ENCODE measurements at places on chromosomes 13 and 19. TPM values are rescaled to one million over a fixed set of nuclear protein-coding genes. Genes with fewer than 3 reads are reported as not detected.
A peak's percentile ranks its signal among the peaks of the same experiment; 100 is the strongest.

- DNase-seq, result no peak
- H3K36me3 ChIP-seq, result no peaks in the 10 kb centered on the region
- no peaks in the 10 kb centered on the region for H3K27me3 ChIP-seq
- H3K4me1 ChIP-seq, result no peaks in the 10 kb centered on the region
- H3K27ac ChIP-seq, result no peak overlapping the region
Observed at GRCh38 chr13:80830431-80830830, 489.5 kb upstream of the SPRY2 start.

- no peaks in the 10 kb centered on the region for H3K27me3 ChIP-seq
- H3K4me3 ChIP-seq, result no peak overlapping the region
- H3K27ac ChIP-seq, result no peak overlapping the region
- H3K4me1 ChIP-seq, result no peaks in the 10 kb centered on the region
- no peak for DNase-seq
Observed at GRCh38 chr13:90740099-90740498, 607.4 kb upstream of the MIR17HG start.

- no peaks in the 10 kb centered on the region for H3K27me3 ChIP-seq
- H3K27ac ChIP-seq, result peak overlapping the region; percentile 86
- H3K4me3 ChIP-seq, result peak overlapping the region; percentile 67
Observed at GRCh38 chr19:39996218-39996810, 546 bp upstream of the ZNF546 start.

DNA sequence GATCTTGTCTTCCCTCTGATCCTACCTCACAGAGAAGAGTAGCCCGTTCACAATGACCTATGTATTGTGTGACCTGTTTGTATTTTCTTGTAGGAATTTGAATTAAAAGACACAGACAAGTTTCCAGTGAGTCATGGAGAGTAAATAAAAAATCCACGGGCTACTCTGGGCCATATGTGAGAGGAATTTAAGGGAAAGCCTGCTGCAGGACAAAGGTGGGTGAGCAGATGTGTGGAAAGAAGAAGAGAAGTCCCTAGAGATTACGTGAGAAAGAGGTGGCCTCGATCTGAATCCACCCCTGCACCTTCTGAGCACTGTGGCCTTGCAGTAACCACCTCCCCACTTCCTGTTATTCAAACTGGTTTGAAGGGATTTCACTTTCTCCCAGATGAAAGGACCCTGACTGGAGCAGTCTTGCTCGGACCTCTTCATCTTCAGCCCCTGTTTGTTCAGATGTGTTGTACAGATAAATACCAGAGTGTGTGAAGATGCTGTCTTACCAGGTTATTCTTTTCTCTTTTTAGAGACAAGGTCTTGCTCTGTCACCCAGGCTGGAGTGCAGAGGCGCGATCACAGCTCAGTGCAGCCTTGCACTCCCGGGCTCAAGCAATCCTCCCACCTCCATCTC, 205.4 kb downstream of the PDS5B start:
- H3K4me3 ChIP-seq, result no peak overlapping the region
- DNase-seq, result no peak
- H3K27ac ChIP-seq, result no peak overlapping the region
- no peaks in the 10 kb centered on the region for H3K27me3 ChIP-seq

- no peaks in the 10 kb centered on the region for H3K27me3 ChIP-seq
- H3K27ac ChIP-seq, result no peak overlapping the region
- DNase-seq, result no peak
- no peak overlapping the region for H3K4me3 ChIP-seq
- H3K36me3 ChIP-seq, result no peaks in the 10 kb centered on the region
- H3K4me1 ChIP-seq, result no peaks in the 10 kb centered on the region
Observed at GRCh38 chr13:38954844-38955243, 35.8 kb downstream of the STOML3 start.

DNA sequence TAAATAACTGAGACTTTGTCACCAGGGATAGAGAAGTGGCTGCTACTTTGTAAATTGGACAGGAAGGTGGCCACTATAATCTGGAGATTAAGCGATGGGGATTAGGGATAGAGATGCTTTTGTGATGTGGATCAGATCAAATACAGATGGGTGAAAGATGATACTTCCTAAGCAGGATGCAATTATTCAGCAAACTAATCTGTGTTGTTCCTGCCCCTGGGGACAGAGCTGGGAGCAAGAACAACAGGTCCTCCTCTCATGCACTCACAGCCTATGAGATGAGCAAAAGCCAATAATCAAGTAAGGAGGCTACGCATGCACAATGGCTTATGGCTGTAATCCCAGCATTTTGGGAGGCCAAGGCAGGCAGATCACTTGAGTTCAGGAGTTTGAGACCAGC, 4.6 kb downstream of the RGL3 start:
- no peak overlapping the region for H3K4me3 ChIP-seq
- peaks cover 12% of the 10 kb centered on the region for H3K27me3 ChIP-seq
- H3K27ac ChIP-seq, result no peak overlapping the region
- no peaks in the 10 kb centered on the region for H3K36me3 ChIP-seq
- no peak for DNase-seq

DNA sequence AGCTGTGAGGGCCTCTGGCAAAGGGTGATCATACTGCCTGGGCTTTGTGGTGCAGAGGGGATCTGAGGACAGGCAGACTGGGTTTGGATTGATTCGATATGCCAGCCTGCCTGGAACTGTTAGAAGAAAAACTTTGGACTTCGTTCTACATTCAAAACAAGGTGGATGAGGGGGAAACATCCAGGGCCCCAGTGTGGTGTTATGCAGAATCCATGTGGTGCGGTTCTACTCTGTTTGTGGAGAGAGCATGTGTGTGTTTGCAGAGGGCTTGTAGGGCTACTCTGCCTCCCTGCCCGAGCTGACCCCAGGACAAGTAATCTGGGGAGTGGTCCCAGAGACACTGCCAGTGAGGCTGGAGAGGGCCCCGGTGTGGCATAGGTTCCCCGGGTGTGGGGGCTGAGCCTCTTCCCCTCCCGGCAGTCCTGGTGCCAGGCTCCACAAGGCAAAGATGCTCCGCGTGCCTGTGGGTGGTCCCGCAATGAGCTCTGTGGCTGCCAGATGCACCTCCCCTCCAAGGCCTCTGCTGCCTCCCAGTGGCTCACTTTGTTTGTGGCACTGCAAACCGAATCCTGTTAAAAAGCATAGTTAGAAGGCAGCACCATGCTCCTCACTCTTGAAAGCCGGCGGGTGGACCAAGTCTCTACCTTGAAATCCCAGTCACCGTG, 22.3 kb upstream of the TFDP1 start:
- H3K27ac ChIP-seq, result no peak overlapping the region
- no peak overlapping the region for H3K4me3 ChIP-seq
- no peak for DNase-seq
- H3K36me3 ChIP-seq, result no peaks in the 10 kb centered on the region
- no peaks in the 10 kb centered on the region for H3K27me3 ChIP-seq

- peaks cover 45% of the 10 kb centered on the region for H3K36me3 ChIP-seq
- peaks cover 15% of the 10 kb centered on the region for H3K4me1 ChIP-seq
- no peak overlapping the region for H3K4me3 ChIP-seq
- no peaks in the 10 kb centered on the region for H3K27me3 ChIP-seq
- no peak for DNase-seq
- no peak overlapping the region for H3K27ac ChIP-seq
Observed at GRCh38 chr19:44055870-44056269, 4.0 kb downstream of the ZNF223 start.

DNA sequence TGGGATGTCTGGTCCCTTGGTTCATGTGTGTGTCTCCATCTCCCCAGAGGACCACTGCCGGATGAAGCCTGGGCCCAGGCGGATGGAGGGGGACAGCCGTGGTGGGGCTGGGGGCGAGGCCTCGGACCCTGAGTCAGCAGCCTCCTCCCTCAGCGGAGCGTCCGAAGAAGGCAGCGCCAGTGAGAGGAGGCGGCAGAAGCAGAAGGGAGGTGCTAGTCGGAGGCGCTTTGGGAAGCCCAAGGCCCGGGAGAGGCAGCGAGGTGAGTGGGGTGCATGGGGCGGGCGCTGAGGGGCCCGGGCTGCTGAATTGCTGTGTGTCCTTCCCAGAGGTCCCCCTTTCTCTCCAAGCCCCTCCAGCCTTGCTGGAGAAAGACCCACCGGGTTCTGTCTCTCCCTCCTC, 3.2 kb downstream of the CCDC106 start:
- no peaks in the 10 kb centered on the region for H3K27me3 ChIP-seq
- no peak overlapping the region for H3K4me3 ChIP-seq
- peak; percentile 60 for DNase-seq
- no peak overlapping the region for H3K27ac ChIP-seq
- H3K36me3 ChIP-seq, result no peaks in the 10 kb centered on the region

DNA sequence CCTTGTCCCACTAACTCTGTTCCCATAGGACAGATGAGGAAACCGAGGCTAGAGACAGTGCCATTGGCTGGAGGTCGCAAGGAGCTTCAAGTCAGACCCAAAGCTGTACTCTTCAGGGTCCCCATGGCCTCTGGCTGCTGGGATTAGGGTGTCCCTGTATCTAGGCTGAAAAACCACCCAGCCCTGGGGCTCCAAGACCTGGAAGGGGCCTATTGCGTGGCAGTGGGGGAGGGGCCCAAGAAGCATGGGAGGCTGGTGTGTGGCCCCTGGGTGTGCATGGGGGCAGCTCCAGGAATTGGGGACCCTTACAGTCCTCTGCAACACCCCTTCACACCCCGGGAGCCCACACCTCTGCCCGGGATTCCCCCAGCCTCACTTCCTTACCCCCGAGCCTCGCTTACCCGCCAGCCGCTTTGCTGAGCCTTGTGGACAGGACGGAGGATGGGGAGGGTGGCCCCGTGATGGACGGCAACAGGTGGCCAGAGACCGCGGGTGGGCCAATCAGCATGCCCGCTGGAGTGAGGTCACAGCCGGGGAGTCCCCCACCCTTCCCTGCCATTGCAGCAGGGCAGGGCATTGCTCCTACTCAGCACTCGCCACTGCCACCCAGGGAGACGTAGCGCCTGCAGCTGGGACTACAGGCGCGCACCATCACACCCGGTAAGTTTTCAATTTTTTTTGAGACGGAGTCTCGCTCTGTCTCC, at the start of gene JSRP1:
Gene JSRP1, minus strand, starts transcription at position 436 of the 704 bp plus-strand sequence. CDS start 1,103 bp downstream, outside the sequence.
- no peak for DNase-seq
- no peak within 1 kb of the TSS for H3K27ac ChIP-seq
- H3K4me3 ChIP-seq, result no peak within 1 kb of the TSS
- peaks cover 26% of the 10 kb centered on the region for H3K27me3 ChIP-seq
- H3K4me1 ChIP-seq, result peaks cover 19% of the 10 kb centered on the region
- no peaks in the 10 kb centered on the region for H3K36me3 ChIP-seq

- H3K4me1 ChIP-seq, result no peaks in the 10 kb centered on the region
- no peaks in the 10 kb centered on the region for H3K27me3 ChIP-seq
- no peak overlapping the region for H3K27ac ChIP-seq
- no peak overlapping the region for H3K4me3 ChIP-seq
- no peaks in the 10 kb centered on the region for H3K36me3 ChIP-seq
Observed at GRCh38 chr13:45773236-45773635, 71.1 kb downstream of the CBY2 start.

- DNase-seq, result no peak
- H3K36me3 ChIP-seq, result no peaks in the 10 kb centered on the region
- peaks cover 50% of the 10 kb centered on the region for H3K4me1 ChIP-seq
- H3K27ac ChIP-seq, result no peak overlapping the region
- no peak overlapping the region for H3K4me3 ChIP-seq
- peaks cover 61% of the 10 kb centered on the region for H3K27me3 ChIP-seq
Observed at GRCh38 chr19:1471515-1472160, 7.4 kb downstream of the C19orf25 start.

- no peaks in the 10 kb centered on the region for H3K4me1 ChIP-seq
- DNase-seq, result no peak
- no peaks in the 10 kb centered on the region for H3K27me3 ChIP-seq
- no peak overlapping the region for H3K27ac ChIP-seq
- no peak overlapping the region for H3K4me3 ChIP-seq
- no peaks in the 10 kb centered on the region for H3K36me3 ChIP-seq
Observed at GRCh38 chr19:33432015-33432414, 58.5 kb downstream of the CEBPG start.

DNA sequence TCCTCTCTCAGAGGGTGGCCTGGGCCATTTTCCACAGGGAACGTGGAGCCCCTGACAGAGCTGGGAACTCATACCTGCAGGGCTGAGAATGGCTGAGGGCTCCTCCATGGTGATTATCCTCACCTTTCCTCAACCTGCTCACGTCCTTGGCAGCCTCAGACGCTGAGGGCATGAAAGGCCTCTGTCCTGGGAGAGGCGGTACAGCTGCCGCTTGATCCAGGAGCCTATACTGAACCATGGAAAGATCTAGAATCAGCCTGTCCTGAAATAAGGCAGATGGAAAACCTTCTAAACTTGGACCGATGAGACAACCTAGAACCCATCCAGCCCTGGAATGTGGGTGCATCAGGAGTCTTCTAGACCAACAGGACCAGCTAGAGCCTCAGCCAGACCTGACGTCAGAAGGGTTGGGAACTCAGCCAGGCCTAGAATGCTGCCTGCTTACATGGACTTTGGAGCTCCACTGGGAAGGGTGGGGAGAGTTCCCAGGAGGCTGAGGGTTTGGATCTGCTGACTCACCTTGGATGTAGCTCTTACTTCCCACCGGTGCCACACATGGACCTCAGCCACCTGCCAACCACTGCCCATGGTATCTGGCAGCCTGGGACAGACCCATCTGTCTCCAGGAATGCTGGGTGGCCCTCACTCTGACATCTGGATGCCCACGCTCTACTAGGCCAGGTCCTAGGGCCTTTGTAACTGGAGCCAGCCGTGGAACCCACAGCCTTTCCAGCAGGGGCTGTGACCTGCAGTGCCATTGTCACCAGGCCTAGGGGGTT, 7.5 kb downstream of the KCTD15 start:
- peaks cover 42% of the 10 kb centered on the region for H3K36me3 ChIP-seq
- no peaks in the 10 kb centered on the region for H3K27me3 ChIP-seq
- DNase-seq, result peak; percentile 83
- peaks cover 30% of the 10 kb centered on the region for H3K4me1 ChIP-seq
- no peak overlapping the region for H3K4me3 ChIP-seq

GRCh38 chr19:7224995-7225394, 69.2 kb downstream of the INSR start:
- no peak overlapping the region for H3K4me3 ChIP-seq
- no peaks in the 10 kb centered on the region for H3K36me3 ChIP-seq
- no peaks in the 10 kb centered on the region for H3K27me3 ChIP-seq
- H3K4me1 ChIP-seq, result peaks cover 45% of the 10 kb centered on the region
- H3K27ac ChIP-seq, result no peak overlapping the region

DNA sequence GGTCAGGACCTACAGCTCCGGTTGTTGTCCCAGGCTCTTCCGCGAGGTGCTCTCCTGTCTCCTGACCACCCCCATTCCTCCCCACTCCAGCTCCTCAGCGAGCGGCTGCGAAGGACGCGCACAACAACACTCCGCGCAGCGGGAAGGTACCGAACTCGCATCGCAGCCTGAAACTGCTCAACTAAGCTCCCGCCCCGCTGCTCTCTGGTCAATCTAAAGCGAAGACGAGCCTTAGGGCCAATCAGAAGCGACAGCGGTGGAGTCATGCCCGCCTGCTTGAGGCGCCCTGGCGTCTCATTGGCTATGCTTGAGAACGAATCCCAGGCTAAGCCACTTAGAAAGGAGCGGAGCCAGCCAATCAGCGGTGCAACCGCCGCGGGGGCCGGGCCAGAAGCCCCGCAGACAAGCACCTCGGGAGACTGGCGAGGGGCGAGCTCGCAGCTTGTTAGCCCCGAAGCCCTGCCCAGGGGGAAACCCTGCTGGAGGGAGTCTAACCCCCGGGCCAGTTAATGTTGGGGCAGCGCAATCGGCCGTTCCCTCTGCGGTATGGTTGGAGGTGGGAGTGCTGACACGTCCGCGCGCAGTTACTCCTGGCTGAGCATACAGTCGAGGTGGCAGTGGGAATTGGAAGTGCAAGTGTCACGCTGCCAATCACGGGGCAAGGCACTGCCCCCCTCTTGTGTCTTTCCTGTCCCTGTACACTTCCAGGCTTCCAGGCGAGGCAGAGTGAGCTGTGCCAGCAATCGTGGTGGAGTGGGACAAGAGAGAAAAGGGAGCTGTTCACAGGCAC, 1.9 kb upstream of the ZBTB32 start:
- no peaks in the 10 kb centered on the region for H3K27me3 ChIP-seq
- no peaks in the 10 kb centered on the region for H3K36me3 ChIP-seq
- no peak overlapping the region for H3K27ac ChIP-seq

The UGGT2 gene
- 11.1 TPM for total RNA-seq

The NOVA2 gene
- total RNA-seq, result 2.2 TPM

All from heart left ventricle (tissue), 16 donors.